ENCODE measurements at places on chromosomes 6 and 20.

DNA sequence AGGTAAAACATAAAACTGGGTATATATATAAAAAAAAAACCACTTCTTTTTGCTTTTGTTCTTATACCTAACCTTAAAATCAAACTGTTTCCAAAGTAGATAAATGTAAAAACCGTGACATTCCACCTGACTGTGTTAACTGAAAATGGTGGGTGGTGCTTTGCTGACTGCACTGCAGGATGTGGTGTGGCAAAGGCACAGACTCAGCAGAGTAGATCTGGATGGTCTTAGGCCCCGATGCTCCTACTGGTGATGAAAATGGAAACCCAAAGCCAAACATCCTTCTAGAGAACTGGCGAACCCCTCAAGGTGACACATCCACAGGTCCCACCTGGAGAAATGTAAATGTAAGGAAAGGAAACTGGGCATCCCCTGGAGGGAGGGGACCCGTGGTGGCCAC, 8.9 kb downstream of the TGIF2 start:
- DNase-seq: no peak

GRCh38 chr20:35611482-35611881, 4.1 kb upstream of the SPAG4 start:
- DNase-seq: no peak

DNA sequence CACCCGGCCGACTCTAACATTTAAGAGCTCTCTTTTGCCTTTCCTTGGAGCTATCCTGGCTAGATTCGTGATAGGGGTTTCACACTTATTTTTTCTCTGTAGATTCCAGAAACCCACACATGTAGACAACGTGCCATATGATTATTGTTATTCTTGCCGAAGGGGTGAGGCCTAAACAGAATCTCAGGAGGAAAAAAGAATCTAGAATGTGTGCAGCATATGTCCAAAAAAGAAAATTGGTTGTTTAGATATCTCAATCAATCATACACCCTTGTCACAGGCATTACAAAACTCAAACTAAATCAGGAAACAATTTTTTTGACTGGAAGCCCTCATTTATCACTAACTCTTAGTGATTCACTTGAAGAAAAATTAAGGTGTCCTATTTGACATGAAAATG, 66.9 kb upstream of the TGM3 start:
- DNase-seq: no peak

DNA sequence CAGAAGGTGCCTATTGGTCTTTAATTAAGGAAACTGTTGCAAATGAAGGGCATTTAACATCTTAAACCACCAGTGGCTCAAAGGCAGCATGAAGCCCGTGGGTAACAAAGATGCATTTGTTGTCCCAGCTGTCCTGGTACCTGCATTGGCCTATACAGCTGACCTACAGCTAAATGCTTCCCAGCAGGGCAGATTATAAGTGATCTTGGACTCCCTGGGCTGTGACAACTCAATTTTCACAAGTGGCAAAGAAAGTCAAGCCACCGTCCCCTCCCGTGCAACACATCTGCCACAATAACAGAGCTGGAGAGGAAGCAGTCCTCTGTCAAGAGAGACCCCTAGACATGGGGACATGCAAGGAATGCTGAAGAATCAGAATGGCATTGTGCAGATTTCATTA, 31.5 kb upstream of the EDN3 start:
- DNase-seq: no peak

DNA sequence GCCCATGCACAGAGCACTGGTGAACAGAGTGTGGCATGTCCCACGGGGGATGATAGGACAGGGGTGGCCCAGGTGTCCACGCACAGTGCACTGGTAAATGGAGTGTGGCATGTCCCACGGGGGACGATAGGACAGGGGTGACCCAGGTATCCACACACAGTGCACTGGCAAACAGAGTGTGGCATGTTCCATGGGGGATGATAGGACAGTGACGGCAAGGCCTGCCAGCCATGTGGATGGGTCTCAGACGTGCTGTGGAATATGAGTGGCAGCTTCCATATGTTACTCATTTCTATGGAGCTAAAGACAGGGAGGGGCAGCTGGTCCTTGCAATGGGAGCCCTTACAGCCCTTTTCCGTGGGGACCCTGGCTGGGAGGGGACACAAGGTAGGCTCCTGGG, 168.7 kb downstream of the CDH4 start:
- DNase-seq: no peak

DNA sequence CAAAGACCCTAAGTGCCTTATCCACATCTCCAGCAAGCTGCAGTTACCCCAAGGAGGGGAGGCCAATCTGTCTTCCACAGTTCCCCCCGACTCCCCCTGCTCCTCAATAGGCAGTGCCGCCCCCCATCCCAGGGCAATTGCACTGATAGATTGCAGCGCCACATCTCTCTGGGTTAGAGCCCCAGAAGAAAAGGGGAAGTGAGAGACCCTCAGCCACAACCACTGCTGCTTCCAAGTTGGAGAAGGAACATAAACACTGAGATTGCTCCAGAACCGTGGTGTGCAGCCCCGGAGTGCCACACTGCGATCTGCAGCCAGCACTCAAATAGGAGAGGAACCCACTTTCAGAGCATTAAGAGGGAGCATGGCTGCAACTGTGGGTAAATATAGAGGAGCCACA, 101.5 kb downstream of the RWDD2A start:
- DNase-seq: no peak

GRCh38 chr20:542777-543368, 717 bp downstream of the CSNK2A1 start:
- peak; percentile 4 for DNase-seq

GRCh38 chr6:20360471-20361119, 41.1 kb upstream of the E2F3 start:
- DNase-seq: no peak

DNA sequence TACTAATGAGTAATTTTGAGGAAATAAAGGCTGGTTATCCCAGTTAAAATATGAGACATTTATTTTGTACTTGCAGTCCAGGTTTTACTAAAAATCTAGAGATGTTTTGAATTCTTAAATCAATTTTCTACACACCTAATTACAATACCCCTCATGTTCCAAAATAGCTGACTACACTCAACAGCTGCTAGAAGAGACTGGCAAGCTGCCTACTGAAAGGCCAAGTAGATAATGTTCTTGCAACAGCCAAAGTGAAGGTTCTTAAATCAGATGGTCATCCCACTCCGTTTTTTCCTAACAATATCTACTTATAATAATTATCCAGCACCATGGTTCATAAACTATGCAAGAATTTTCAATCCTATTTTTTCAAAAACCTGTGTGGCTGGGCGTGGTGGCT, 69.0 kb downstream of the DTNBP1 start:
- no peak for DNase-seq

DNA sequence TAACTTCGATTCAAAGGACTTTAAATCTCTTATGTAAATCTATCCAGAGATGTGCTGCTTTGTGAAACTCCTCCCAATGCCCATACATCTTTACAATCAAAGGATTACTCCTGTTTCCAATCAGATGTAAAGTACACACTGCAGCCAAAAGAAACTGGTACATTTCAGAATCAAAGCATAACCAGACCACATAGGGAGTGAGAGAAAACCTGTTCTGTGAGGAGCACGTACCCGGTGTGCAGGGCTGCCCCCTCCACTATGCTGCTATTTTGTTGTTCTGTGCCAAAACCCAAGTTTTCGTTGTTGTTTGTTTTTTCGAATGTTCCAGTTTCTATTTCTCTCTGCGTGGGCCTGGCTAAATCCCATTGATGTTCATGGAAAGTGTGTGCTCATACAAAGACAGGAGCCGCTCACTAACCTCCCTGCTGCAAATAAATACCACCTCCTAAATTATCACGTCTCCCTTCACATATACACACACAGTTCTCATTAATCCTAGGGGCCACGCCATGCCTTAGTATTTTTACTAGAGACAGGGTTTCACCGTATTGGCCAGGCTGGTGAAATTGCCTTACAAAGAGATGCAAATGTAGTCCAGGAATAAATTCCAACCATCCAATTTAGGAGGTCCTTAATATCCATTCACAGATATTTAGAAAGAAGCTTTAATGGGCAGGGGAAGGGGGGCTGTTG, 52.9 kb downstream of the ATP9A start:
- no peak for DNase-seq

DNA sequence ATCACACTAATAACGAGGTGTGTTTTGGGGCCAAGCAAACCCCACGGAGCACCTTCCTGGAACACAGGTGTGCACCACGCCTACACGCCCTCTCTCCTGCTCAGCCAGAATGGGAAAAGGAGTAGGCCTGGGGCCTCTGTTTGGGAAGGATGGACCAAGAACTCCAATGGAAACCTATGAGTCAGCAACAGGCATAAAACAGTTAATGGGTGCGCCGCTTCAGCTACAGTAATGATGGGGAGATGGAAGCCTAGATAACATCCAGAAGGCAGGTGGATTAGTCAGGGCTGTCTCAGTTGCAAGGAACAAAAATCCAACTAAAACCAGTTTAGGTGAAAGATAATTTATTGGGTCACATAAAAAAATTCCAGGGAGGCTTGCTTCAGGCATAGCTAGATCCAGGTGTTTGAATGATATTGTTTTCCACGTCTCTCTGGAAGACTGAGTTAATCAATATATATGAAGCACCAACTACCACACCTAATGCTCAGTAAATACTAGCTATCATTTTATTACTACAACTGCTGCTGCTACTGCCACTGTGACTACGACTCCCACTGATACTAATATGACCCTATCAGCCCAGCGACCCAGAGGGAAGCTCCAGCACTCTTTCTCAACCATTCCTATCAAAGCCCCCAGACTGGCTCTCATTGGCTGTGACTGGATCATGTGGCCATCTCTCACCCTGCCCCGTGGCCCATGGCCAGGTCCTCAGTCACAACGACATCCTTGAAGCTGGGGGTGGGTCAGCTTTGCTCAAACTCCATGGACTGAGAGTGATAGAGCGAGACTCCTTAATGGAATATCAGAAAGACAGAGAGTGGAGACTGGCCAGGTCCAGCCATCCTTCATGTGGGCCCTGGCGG, 155.2 kb upstream of the PTPN1 start:
- DNase-seq: no peak

Measured in CD4-positive, alpha-beta T cell treated with Interleukin-10 for 1 hour (primary cell).